ENCODE measurements at places on chromosomes 11 and 22.

- DNase-seq = no peak
Observed at GRCh38 chr22:39416319-39416718, 16.7 kb downstream of the TAB1 start.

- no peak for DNase-seq
Observed at GRCh38 chr11:3088806-3089205, 31.6 kb upstream of the CARS1 start.

GRCh38 chr22:48927591-48927990, 900.1 kb downstream of the BRD1 start:
- no peak for DNase-seq

- no peak for DNase-seq
Observed at GRCh38 chr11:122267602-122268001, 151.6 kb upstream of the BLID start.

DNA sequence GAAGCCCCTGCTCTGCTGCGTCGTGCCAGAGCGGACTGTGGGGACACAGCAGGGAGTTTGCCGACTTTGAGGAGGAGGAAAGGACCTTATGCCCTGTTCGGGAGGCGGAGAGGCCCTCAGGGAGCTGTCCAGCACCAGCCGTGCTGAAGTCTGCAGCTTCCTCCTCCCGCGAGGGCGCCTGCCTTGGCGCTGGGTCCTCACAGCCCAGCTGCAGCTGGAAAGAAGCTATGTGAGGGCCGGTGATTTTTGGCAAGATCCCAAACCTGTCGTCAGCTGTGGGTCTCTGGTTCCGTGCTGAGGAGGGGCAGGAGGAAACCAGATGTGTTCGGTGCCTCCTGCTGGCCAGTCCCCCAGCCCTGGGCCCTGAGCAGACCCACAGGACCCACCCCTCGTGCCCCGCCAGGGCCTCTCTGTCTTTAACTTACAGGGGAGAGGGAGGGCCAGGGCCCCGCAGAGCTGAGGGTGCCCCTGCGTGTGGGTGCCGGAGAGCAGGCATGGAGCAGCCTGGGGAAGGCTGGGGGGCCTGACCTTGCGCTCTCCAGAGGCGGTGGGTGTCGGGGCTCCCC, 12.0 kb downstream of the BRSK2 start:
- DNase-seq = peak; percentile 47

GRCh38 chr11:73199446-73199845, 18.6 kb upstream of the P2RY2 start:
- DNase-seq = no peak

DNA sequence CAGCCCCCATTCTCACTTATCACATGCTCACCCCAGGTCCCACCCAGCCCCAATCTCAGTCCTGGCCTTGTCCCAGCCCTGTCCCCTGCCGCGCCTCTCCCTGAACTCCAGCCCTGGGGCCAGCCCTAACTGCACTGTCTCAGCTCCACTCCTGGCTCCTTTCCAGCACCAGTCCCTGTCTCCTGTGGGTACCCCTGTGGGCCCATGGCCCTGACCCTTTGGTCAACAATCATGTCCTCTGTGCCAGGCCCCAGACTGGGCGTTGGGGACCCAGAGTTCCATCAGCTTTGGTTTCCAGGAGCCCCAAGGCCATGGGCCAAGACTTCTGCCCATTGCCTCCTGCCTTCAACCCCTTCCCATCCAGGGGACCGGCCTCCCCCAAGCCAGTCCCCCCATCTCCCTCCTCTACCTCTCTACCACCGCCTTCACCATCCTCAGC, 757 bp downstream of the SPI1 start:
- DNase-seq = peak; percentile 58

GRCh38 chr11:16787035-16787742, 48.7 kb downstream of the C11orf58 start:
- DNase-seq = no peak

- DNase-seq = no peak
Observed at GRCh38 chr22:37328017-37328416, 45.7 kb downstream of the CYTH4 start.

- no peak for DNase-seq
Observed at GRCh38 chr11:101362643-101363042, 221.2 kb downstream of the TRPC6 start.

- DNase-seq = no peak
Observed at GRCh38 chr22:32561163-32561562, 86.6 kb downstream of the FBXO7 start.

DNA sequence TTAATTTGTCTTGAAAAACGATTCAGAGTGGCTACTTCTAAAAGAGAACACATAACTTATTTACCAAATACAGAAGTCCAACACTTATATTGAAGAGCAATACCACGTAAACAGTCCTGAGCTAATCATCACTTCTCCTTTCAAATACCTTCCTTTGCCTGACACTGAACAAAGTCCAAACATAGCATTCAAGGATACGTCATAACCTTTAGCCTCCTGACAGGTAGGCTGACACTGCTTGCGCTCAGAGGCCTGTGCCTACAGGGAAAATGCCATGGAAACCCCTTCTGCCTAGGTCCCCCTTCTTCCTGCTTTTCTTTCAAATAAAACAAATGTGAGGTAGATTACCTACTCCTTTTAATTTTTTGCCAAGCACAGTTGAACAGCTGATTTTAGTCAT, 510.0 kb downstream of the INSC start:
- DNase-seq = no peak

DNA sequence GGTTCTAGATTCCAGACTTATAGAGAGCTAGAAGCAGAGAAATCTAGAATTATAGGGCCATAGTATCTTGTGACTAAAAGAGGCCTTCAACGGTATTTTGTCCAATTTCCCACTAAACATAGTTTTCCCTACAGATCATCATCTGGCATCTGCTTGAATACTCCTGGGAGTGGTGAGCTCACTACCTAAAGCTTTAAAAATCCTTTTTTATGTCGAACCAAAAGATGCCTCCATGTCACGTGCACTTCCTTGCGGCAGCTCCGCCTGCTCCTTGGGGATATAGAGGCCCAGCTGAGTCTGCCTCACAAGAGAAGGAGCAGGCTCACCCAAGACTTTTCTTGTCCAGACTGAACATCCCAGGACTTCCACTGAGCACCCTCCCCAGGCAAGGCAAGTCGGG, 4.3 kb upstream of the MB start:
- DNase-seq = no peak

- no peak for DNase-seq
Observed at GRCh38 chr11:130216591-130217132, 57.1 kb downstream of the ST14 start.

DNA sequence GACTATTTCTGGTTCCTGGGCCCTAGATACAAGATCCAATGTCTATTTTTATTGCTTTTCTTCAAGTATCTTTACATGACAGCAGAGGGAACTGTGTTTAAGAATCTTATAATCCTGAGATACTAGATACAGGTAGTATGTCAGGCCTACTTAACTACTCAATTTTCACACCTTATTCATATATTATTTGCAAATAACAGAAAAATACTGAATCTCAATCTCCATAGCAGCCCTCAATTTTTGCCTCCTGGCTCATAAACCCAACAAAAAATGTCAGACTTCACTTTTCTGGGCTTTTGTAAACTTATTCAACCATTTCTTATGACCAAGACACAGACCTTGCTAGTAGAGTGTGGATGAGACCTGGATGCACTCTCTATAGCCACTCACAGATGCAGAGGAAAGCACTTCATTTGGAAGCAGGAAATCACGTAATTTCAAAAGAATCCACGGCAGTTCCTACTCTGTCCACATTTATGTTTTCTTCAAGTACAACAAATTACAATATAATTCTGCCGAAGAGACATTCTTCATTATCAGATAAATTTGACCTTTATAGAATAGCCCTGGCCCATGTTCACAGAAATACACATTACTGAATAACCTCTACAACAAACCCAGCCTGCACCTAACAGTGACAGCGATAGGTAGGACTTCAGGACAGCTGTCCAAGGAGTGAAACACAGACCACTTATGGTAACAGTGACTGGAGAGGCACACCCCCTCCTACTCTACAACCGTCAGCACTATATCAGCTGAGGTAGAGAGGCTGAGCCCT, 62.0 kb upstream of the YPEL1 start:
- DNase-seq = no peak

DNA sequence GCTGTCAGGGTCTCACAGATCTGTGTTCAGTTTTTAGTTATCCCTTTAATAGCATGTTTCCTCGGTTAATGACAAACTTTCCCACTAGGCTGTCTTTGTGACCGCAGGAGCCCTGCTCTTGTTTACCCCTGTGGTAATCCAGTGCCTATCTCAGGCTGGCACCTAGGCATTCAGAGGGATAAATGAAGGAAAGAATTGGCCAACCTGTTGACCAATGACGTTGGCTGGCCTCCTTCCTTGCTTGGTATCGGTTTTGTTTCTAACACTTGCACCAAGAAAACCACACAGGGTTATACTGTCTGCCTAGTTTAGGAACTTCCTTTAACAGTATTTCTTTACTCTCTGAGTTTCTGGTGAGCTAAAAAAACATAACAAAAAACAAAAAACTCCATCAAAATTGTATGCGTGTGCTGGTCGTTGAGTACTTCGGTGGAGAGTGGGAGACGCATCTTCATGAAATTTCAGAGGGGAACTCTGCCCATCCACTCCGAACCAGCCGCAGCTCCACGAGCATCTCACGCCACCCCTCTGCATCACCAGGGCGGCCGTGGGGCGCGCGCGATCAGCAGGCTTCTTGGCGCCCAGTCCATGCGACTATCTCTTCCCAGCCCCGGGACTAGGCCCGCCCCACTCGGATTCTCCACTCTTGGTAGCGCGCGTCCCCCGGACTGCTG, 563 bp upstream of the ENDOD1 start:
- DNase-seq = peak; percentile 76

DNA sequence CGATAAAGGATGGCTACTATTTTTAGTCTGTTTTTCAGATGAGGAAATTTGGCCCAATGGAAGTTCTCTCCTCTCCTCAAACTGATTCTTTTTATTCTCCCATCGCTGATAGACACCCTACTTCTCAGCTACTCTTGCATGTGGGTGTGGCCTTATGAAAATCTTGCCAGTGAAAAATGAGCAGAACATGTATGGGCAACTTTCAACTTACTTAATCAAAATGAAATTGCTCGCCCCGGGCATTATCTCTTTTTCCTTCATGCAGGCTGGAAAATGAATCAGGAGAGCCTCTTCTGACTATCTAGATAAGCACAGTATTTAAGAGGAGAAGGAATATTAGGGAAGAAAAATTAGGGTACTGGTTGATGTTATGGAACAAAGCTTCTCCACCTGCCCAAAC, 2354.7 kb upstream of the RAG2 start:
- DNase-seq = no peak

DNA sequence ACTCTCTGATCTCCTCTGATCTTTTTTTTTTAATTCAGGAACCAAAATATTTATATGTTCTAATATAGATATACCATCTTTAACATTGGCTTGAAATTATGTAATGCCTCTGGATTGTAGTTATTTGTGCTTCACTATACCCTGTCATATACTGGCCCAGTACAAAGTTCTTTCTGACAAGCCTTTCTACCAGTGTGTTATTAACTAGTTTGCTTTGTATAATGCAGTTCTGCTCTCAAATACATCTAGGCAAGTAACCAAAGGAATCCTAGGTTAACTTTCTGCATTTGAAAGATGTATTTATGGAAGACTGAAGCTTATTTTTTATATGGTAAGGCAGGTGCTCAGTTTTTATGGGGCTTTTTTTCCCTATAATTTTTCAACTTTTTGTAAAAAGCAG, 36.1 kb downstream of the ARHGEF12 start:
- DNase-seq = no peak
